Activated CD4-positive, alpha-beta memory T cell treated with anti-CD3 and anti-CD28 coated beads for 36 hours (primary cell): ENCODE measurements at places on chromosomes 2 and 18. TPM values are rescaled to one million over a fixed set of nuclear protein-coding genes. Genes with fewer than 3 reads are reported as not detected.

DNA sequence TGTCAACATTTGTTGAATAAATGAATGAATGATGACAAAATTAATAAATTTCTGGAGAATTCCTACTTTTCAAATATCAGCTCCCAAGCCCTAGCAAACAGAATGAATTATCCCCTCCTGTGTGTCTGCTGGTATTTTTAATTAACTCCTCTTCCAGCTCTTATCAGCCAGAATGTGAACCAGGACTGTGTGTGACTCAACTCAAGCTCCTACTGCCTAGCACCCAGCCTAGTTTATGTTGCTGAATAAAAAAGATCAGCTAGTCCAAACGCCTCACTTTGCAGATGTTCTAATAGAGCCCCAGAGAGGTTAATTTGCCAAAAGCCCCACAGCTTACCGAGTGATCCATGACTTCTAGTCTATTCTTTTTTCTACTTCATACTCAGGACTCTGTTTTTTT, 50.3 kb downstream of the RABL2A start:
- DNase-seq: no peak

DNA sequence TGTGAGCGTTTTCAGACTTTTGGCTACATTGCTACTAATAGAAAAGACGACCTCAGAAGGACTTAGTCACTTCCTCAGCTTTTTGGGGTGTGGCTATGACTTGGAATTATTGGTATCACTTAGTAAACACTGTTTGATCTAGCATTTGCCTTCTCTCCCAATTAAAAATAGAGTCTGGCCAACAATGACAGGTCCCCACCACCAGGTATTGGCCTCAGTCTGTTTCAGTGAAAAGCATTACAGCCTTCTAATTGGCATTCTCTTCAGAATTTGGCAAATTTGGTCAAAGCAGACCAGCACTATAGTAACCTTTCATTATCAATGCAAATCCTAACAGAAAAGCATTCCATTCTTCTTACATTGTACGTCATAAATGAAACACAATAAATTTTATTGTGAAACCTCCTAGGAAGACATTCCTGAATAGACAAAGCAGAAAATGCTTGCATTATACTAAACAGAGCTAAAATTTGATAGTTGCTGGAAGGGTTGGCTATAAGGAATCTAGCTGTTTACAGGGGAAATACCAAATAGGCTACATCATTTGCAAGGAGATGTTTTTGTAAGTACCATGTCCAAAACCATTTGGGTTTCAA, 613.9 kb downstream of the IRS1 start:
- DNase-seq: no peak

DNA sequence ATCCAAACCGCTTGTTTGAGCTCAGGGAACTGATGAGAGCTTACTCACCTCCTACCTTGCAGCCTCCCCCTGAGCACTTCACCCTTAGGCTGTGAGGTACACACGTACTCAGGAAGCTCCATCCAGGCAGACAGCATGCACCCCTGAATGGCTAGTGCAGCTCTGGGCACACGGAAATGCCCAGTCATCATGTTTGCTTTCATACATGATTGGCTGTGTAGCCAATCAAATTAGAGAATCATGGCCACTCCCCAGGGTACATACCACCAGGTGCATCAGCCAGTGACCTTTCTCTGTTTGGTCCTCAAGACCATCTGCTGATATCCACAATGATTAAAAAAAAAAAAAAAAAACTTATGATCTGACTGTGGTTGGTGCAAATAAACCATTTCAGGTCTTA, 42.1 kb downstream of the RNF152 start:
- DNase-seq: no peak

DNA sequence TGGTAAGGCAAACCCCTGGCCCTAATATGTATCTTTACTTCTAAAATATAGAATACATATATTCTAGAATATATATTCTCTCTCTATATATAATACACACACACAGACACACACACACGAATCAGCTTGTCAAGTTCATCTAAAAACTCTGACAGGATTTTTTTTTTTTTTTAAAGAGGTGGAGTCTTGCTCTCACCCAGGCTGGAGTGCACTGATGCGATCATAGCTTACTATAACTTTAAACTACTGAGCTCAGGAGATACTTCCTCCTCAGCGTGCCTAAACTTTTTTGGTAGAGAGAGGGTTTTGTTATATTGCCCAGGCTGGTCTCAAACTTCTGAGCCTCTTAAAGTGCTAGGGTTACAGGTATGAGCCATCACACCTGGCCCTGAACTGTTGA, 45.2 kb downstream of the DOK1 start:
- DNase-seq: no peak

GRCh38 chr2:10282611-10283105, 20.0 kb upstream of the HPCAL1 start:
- DNase-seq: no peak

- no peak for DNase-seq
Measured at GRCh38 chr2:202695166-202695565, 60.4 kb downstream of the FAM117B start.

- DNase-seq: no peak
Measured at GRCh38 chr2:46387292-46387691, 90.1 kb downstream of the EPAS1 start.

DNA sequence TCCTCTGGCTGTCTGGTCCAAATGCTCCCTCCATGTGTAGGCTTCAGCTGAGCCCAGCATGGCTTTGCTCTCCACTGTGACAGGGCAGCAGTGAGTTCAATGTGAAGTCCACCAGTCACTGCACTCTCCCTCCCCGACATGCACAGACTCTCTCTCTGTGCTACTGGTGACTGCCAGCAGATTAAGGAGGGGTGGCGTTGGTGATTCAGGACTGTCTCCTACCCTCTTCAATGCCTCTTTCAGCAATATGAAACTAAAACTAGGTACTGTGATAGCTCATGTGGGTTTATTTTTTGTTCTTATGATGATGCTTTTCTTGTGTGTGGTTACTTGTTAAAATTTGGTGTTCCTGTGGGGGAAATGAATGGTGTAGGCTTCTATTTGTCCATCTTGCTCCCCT, 201.0 kb upstream of the RBMS1 start:
- DNase-seq: peak; percentile 49

GRCh38 chr2:72146347-72147302, 1.0 kb downstream of the CYP26B1 start:
- DNase-seq: peak; percentile 8

GRCh38 chr2:171968509-171968908, 31.2 kb upstream of the METAP1D start:
- DNase-seq: no peak

- DNase-seq: no peak
Measured at GRCh38 chr2:58378152-58378551, 137.0 kb upstream of the FANCL start.

DNA sequence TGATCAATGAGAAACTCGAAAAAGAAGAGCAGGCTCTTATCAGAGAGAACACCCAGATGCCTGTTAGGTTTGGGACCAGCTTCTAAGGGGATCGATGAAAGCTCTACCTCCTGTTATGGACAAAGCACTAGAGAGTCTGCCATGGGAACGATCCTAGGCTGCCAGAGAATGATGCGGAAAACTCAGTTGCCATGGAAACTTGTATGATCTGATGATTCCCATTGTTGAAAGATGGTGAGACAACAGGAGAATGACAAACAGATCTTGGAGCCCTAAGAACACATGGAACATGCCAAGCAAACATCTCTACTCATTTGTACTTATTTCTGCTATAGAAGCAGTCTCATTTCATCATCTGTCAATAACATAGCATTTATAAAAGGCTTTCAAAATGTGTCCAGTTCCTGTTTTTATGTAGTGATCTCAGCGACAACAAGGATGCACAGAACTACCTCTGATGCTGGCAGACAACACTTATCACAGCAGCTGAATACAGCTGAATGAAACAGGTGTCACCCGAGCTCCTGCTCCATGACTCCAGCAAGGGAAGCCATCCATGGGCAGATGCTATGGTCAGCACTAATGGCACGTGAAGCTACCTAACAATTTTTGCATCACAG, 59.6 kb downstream of the NCKAP5 start:
- no peak for DNase-seq

LRATD1 gene
- not detected for total RNA-seq

HK2 gene
- 53.7 TPM for total RNA-seq

CNRIP1 gene
- total RNA-seq: not detected

IL37 gene
- total RNA-seq: not detected

FEV gene
- total RNA-seq: not detected

RAB6C gene
- total RNA-seq: not detected

SCYGR4 gene
- total RNA-seq: not detected

STPG4 gene
- total RNA-seq: not detected

SLC5A7 gene
- total RNA-seq: not detected
